LoVo (cell line): ENCODE measurements at places on chromosomes 2 and 18.

- DNase-seq = peak; percentile 49
These were observed 9.4 kb upstream of the RAPGEF4 start for GRCh38 chr2:172726172-172726735.

GRCh38 chr18:36613069-36613468, 215.7 kb downstream of the TPGS2 start:
- DNase-seq = no peak

- DNase-seq = no peak
These were observed 6.0 kb downstream of the MC2R start for GRCh38 chr18:13909141-13909940.

DNA sequence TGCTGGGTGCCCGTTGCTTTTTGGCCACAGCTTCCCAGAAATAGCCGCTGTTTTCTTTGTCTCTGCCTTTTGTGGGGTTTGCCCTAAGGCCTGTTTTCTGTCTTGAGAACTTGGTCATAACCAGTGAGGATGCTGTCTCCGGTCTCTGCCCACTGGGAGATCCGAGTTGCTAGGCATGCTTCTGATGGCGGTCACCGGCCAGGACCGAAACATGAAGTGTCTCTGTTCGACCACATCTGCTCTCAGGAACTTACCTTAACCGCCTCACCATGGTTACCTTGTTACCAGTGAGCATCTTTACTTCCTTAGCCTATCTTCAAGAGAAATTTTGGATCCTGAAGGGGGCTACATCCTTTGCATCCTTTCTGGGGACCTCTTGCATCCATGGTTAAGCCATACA, 91.9 kb downstream of the RTP5 start:
- no peak for DNase-seq

DNA sequence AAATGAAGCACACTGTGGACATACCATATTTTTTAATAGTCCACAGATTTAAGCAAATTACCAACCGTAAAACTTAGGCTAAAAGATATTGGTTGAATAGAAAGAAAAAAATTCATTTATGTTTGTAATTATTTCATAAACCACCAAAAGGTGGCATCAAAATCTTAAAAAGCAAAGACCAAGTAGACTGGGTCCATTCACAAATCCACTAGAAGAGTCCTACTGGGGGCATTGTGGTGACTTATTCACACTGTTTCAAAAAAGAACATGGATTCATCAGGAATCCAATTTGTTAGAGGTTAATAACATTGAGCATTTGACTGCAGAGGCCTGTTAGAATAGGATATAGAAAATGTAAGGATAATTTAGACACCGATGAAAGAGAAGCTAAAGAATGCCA, 194.9 kb upstream of the KYNU start:
- DNase-seq = no peak

DNA sequence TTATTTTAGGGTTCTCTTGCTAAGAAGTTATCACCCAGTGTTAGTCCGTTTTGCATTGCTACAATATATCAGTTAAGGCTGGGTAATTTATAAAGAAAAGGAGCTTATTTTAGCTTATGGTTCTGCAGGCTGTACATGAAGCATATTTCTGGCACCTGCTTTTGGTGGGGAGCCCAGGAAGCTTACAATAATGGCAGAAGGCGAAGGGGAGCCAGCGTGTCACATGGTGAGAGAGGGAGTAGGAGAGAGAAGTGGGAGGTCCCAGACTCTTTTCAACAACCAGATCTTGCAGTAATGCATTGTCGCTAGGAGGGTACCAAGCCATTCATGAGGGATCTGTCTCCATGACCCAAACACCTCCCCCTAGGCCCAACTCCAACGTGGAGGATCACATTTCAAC, 688.8 kb upstream of the PIK3C3 start:
- no peak for DNase-seq

DNA sequence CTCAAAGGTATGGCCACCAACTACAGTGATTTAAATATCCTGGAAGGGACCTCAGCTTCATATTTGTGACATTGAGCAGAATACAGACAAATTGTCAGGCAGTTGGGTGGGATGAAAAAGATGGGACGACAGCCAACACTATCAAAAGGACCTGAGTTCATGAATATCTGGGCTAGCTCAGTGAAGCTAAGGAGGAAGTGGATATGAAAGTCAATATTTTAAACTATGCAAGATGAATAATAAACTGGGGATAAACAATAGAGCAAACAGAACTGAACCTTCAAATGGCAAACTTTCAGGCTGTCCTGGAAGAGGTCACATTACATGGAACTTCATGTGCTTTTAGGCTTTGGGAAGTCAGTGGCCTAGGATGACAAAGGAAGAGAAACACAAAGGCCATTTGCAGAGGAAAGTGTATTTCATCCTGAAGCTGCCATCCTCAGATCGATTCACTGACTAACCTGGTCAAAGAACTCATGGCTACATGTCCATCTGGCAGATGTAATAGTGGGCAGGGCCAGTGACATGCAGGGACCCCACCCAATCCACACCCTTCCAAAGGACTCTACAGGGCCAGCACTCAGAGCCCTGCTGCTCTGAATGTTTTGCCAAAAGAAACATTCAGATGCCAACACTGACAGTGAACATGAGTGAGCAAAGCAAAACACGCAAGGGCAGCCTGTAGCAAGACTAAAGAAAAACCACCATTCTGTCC, 175.7 kb downstream of the ETAA1 start:
- DNase-seq = no peak

DNA sequence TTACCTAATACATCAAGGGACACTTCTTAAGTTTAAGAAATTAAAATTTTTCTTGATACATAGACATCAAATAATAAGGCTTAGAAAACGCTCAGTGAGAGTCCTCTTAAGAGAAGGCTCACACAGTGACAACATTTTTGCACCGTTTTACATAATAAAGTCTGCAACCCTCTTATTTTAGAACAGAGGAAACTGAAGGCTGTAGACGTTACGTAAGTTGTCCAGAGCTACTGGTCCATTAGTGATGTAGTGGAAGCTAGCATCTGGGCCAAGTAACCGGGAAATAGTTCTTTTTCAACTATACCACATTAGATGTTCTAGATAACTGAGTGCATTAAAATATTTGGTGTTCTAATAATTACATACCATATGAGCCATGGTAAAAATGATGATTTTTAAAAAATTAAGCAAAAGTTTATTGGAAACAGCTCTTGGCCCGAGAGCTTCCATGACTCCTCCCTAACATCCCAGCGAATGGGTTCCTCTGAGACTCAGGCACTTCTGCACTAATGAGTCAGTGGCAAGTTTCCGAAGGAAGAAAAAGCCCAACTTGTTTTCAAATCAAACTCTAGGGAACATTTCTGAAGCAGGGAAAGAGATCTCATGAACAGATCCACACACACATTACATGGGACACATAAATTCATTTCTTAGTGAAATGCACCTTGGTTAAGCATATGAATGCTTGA, 232.6 kb upstream of the PXDN start:
- DNase-seq = no peak

DNA sequence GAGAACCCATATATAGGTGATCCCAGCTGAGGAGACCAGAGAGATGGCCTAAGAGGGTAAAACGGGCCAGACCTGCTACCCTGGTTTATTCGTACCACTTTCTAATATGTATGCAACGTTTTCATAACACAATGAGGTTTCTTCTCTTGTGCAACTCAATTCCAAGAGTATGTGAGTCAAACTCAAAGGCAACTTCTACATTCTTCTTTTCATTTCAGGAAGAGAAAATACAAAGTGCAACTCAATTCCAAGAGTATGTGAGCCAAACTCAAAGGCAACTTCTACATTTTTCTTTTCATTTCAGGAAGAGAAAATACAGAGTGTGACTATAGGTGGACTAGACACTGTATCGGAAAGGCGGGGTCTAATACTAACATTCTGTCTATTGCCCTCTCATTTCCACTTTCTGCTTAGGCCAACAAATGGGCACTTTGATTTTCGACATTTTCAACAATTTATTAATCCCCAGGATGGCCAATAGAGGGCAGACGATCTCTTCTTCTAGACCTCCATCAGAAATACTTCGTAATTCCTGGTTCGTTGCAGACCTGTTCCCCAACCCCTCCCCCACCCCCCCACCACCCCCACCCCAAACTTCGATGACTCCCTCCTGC, 3.7 kb upstream of the CRIM1 start:
- DNase-seq = peak; percentile 70

GRCh38 chr2:156322686-156323231, 9.8 kb downstream of the NR4A2 start:
- DNase-seq = no peak

DNA sequence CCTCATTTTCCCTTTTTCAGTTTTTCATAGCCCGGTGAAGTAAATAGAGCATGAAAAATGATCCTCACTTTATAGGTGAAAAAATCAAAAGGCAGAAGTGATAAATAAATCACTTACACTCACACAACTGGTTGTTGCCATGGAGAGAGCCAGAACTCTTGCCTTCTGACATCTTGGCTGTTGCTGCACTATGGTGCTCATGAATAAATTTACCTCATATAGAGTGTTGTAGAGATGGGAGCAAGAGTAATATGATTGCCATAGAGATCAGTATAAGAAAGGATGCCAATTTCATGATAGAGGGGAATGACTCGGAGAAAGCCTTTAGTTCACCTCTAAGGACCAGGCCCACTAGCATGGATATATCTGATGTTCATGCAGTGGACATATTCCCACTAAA, 82.5 kb upstream of the TMEM178A start:
- no peak for DNase-seq

DNA sequence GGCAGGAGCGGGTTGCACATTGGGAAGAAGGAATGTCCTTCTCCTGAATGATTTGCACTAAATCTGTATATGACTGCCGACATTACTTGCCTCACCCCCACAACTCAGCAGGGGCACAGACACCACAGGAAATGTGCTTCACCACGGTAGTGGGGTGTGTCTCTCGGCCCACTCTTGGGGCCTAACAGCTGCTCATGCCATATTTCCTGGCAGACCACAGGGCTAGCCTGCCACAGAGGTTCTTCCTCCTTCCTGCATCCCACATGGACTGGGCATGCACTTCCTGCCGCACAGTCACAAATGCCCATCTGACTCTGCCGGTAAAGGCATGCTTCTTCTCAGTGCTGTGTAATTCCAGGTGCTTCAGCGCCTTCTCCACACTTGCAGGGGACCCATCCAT, 10.3 kb upstream of the PAPOLG start:
- DNase-seq = no peak

DNA sequence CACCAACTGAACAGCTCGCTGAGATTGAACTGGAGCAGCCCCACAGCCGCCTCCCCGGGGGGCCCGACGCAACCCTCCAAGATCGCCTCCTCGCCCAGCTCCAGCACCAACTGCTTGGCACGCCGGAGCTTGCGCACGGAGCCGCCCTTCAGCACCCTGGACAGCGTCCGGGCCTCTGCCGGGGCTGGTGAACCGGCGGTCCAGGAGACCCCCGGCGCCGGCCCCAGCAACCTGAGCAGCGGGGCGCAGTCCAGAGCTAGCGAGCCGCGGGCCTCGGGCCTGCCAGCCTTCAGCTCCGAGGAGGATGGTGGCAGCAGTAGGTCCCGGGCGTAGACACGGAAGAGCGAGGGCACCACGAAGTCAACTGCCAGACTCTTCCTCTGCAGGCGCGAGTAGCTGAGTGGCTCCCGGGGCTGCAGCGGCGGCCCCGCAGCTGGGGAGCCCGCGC, 1.2 kb downstream of the ALK start:
- DNase-seq = no peak

- DNase-seq = no peak
These were observed 653.8 kb downstream of the BCL11A start for GRCh38 chr2:59899692-59900091.

- DNase-seq = no peak
These were observed 34.3 kb upstream of the ATP6V1B1 start for GRCh38 chr2:70901227-70902066.

GRCh38 chr2:161324876-161325275, 16.7 kb downstream of the PSMD14 start:
- no peak for DNase-seq

DNA sequence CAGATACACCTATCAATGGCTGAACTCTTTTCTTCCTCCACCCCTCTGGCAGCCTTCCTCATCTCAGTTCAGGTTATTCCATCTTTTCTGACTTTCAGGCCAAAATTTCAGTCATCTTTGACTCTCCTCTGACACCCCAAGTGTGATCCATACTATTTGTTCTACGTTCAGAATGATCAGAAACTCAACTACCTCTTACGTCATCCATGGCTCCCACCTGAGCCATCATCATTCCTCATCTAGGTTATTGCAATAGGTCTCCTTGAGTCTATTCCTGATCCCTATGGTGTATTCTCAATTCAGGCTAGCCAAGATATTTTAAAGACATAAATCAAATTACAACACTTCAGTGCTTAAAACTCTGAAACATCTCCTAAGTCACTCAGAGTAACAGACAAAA, 589.7 kb downstream of the ERBB4 start:
- no peak for DNase-seq

- no peak for DNase-seq
These were observed 24.7 kb downstream of the PAPOLG start for GRCh38 chr2:60780721-60781120.

DNA sequence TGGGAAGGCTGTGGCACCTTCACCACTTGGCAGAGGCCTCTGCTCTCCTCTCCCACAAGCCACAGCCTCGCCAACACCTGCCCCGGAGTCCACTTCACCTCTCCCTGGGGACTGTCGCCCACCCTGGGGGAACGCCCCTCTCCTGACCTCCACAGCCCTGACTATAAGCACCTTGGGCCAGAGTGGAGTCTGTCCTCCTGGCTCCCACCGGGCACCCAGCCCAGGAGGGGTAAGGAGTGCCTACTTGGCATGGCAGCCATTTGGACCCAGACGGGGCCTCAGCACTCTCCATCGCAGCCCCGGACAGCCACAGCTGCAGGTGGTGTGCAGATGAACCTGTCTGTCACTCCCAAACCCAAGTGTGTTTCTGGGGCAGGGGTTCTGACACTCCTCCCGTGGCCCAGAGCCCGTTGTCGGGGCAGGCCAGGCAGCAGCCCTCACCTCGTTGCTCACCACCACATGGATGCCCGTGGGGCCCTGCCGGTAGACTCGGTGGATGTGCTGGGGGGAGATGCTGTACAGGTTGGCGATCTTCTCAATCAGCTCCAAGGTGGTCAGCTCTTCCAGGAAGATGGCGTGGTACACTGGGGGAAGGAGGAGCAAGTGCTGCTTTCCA, 53.5 kb downstream of the TFCP2L1 start:
- DNase-seq = no peak

GRCh38 chr2:94997981-94998930, 27.3 kb upstream of the MAL start:
- no peak for DNase-seq

DNA sequence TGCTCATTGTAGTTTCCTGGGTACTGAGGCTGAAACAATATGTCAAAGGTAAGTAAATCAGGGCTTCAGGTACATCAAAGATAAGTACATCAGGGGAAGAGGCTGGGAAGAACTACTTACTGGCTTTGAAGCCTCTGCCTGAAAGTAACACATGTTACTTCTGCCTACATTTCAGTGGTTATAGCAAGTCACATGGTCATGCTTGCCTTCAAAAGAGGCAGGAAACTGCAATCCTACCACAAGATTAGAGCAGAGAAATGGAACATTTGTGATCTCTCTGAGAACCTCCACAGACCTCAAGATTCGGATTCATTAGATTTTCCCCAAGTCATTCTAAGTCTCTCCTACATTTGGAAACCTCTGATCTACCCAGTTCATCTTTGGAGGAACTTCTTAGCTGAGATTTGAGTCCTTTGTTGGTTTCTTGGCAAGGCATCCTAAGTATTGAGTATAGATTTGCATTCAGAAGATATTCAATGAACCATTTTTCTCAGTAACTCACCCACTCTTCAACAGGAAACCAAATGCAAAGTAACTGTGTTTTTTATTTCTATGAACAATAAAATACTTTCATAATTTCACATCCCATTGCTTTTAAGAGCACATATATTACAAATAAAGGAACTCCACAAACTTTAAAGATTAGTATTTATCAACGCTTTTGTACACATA, 48.5 kb upstream of the CCDC195 start:
- DNase-seq = no peak
